ENCODE measurements at places on chromosomes 3 and 15.

DNA sequence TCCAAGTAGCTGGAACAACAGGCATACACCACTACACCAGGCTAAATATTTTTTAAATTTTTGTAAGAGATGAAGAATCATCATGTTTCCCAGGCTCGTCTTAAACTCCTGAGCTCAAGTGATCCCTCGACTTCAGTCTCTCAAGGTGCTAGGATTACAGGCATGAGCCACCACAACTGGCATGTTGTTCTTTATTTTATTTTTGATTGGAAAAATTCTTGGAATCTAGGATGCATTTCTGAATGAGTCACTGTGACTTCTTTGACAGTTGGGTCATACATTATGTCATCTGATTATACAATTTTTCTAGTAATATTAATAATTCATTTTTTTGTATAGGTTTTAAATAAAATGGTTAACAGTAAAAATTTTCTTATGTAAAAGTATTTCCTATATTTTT is 870.2 kb downstream of the SI start:
- DNase-seq = no peak

GRCh38 chr15:69862540-69862939 is 235.2 kb downstream of the TLE3 start:
- DNase-seq = no peak

DNA sequence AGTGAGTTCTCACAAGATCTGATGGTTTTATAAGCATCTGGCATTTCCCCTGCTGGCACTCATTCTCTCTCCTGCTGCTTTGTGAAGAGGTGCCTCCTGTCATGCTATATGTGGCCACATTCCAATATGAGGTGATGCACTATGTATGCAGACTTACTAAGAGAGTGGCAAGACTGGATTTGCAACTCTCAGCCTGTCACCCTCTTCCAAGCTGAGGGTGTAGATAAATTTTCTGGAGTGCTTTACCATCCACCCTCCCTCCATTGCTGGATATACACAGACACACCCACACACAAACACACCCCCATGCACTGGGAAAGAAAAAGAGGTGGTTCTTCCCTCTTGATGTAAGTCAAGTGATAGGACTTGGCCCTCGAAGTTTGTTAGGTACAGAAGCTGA is 30.2 kb upstream of the CHMP2B start:
- DNase-seq = peak; percentile 36

DNA sequence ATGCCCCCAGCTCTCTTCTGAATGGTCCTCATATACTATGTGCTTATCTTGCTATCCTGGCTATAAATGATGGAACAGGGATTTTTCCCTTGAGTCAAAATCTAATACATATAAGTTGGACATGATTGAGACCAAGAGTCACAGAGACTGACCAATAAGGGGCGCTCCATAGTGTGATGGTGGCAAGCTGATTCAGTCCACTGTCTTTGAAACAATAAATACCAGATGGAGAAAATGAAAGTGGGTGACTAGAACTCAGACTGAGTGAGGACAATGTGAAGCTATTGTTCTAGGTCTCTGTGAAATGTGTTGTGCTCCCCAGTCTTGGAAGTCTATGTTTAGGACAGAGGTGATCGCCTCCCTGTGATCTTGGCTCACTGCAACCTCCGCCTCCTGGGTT is 10.6 kb upstream of the FSTL1 start:
- no peak for DNase-seq

- no peak for DNase-seq
Measured at GRCh38 chr3:189586941-189587663, 44.1 kb upstream of the TP63 start.

DNA sequence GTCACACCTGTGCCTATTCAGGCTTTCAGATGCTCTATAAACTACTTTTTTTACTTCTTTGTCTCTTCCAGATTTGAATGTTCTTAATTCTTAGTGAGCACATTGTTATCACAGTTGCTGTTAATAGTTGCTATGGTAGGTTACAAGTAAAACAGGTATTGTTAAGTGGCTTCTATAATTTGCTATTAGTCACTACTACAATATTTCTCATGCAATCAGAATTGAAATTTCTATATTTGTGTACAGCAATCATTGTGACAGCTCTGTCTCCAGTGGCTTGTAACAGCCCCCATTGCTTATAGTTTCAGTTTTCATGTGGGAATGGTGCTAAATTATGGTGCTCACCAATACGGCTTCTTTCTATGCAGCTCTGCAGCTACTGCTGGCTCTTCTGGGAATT is 318.4 kb upstream of the GOLIM4 start:
- no peak for DNase-seq

DNA sequence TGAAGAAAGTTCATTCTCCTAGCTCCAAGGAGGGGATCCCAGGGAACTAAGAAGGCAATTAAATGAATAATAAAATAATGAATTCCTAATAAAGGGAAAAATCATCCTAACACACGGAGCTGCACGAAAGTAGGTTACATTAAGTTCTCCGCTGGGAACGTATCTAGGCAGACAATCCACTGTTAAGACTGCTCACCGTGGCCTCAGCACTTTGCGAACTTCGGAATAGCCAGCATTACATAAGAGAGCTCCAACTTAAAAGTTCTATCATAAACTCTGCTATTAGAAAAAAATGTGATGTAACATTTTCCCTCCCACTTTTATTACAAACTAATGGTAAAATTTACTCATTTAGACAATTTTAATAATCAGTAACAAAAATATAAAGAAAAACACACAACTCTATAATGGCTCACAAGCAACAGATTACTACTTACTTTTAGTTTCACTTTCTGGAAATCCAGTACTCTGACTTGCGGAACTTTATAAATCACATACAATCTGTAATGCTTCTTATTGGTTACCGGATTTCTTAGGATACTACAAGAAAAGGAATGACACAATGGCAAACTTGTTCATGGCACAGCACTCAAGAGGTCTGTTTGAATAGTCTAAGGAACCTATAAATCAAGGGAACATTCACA is 8.5 kb downstream of the SNRPA1 start:
- DNase-seq = no peak

DNA sequence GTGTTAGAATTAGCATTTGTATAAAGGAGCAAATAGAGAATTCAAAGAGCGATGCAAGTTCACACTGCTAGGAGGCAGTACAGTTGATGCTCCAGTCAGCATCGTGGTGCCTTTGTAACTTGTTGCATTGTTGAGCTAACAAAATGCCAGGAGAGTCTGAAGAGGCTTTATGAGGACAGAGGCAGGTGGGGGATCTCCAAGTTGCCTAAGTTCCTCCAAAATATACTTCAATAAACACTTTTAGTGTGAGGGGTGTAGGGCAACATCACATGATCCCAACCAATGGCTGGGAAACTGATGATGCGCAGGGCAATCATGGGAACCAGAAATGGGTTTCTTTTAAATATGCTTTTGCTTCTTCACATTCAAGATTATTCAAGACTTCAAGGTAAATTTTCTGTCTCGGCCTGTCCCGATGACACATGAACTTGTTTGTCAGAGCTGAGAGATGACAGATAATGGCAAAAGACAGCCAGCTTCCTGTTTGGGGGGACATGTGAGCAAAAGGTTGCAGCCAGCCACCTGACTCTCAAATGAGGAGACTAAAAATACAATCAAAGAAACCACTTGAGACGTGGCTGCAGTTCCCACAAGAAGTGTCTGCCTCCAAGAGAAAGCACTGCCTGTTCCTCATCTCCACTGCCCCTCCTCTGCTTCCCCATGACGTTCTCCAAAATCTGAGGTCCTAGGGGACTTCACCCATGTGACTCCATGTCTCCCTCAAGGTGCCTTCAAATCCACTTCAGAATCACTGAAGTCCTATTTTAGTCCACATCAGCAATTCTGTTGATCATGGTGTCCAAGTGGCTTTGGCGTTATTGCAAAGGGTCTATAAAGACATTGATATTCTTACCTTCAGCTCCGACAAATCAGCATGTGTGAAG is 39.3 kb downstream of the KLHL6 start:
- no peak for DNase-seq

DNA sequence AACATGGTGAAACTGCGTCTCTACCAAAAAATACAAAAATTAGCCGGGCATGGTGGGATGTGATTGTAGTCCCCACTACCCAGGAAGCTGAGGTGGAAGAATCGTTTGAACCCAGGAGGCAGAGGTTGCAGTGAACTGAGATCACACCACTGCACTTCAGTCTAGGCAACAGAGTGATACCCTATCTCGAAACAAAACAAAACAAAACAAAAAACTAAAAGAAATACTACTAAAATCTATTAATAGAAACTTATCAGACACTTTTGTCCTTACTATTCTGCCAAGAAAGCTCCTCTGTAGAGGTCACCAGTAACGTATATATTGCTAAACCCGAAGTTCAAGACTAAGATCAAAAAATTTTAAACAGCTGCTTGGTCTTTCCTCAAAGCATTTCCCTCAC is 67.1 kb downstream of the SMARCC1 start:
- DNase-seq = no peak

- DNase-seq = no peak
Measured at GRCh38 chr15:90349072-90349471, 3.0 kb upstream of the ZNF774 start.

DNA sequence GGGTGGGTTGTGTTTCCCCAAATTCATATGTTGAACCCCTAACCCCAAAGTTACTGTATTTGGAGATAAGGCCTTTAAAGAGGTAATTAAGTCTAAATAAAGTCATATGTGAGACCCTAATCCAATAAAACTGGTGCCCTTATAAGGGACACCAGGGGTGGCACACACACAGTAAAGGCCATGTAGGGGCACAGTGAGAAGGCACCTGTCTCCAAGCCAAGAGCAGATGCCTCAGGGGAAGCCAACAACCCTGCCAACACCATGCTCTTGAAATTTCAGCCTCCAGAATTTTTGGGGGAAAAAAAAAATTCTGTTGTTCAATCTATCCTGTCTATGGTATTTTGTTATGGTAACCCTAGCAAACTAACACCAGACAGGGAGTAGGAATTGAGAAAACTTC is 1.5 kb upstream of the GMNC start:
- DNase-seq = no peak

GRCh38 chr3:51819709-51820406 is 40.8 kb upstream of the IQCF6 start:
- no peak for DNase-seq

- DNase-seq = no peak
Measured at GRCh38 chr15:57651445-57651844, 55.1 kb upstream of the POLR2M start.

DNA sequence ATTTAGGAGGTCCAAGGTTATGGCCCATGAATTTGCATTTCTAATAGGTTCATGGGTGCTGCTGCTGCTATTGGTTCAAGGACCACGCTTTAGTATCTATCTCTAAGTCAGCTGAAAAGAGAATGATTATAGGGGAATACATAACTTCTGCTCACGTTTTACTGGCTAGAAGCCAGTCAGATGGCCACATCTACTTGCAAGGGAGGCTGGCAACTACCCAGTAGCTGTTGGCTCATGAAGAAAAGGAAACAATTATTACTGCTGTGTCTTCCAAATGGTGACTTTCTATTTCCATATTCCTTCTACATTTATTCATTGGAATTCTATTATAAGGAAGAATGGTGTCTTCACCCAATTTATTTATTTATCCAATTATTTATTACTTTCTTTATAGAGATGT is 54.2 kb downstream of the SLC25A36 start:
- no peak for DNase-seq

DNA sequence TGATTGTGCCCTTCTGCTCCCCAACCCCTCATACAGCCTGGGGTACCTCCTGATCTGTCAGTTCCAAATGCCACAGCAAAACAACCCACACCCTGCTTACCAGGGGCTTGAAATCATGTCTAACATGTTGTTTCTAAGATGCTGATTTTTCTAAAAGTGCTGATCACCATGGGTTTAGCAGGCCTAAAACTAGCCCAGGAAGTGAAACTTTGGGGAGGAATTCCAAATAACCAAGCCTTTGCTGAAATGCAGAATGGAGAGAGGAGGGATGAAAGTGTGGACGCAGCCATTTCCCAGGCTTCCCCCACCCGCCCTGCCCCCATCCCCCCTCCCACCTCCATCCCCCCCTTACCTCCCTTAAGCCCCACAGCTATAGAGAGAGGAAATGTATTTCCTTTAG is 2.0 kb upstream of the HRH1 start:
- no peak for DNase-seq

- DNase-seq = no peak
Measured at GRCh38 chr15:92690395-92690794, 34.8 kb upstream of the FAM174B start.

DNA sequence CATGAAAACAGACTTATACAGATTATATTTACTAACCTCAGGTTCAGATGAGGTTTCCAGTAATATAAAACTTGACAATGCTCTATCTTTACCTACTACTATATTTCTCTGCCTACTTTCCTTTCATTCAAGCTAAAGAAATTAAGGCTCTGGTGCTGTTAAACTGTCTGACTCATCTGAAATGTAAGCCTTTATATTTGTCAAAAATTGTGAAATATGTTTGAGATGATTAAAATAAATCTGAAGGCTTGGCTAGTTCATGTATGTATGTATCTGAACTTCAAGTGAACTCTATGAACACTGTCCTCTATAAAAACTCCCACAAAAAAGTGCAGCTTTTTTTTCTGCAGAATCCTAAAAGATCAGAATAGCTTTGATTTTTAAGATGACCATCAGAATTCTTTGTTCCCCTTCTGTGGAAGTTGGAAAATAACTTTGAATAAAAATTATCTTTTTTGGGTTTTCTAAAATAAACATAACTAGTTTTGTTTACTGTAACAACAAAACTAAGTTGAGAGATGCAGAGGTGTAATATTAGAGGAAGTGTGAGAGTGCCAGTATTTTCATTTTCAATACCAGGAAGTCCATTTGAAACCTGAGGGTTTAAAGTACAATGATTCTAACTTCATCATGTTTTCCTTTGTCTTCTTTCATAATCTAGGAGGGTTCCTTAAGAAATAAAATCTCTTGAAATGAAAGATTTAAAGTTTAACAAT is 42.2 kb downstream of the ILDR1 start:
- no peak for DNase-seq

DNA sequence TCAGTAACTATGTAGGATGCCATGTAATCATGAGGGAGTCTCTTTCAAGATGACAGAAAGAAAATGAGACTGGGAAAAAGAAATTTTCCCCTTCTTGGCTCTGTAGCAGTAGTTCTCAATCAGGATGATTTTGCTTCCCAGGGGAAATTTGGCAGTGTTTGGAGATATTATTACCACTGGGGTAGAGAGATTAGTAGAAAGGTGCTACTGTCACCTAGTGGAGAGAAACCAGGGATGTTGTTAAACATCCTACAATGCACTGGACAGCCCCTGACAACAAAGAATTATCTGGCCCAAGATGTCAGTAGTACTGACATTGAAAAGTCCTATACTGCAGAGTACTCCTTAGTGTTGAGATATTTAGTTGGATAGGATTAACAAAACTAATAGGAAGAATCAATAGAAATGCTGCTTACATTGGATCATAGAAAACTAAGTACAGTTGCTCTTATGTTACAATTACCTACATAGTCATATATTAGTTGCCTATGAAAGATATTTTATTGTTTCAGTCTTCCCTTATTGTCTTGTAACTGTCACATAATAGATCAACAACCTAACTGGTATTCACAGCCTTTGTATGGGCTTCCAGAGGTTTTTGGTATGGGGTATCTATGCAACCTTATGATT is 433.3 kb downstream of the RAP2B start:
- peak; percentile 23 for DNase-seq

GRCh38 chr3:123920383-123920782 is 36.3 kb upstream of the MYLK start:
- no peak for DNase-seq
